ENCODE measurements at places on chromosomes 7 and 10.
A peak's percentile ranks its signal among the peaks of the same experiment; 100 is the strongest.

- peak; percentile 46 for DNase-seq
Observed at GRCh38 chr10:94205396-94205831, 157.3 kb downstream of the NOC3L start.

DNA sequence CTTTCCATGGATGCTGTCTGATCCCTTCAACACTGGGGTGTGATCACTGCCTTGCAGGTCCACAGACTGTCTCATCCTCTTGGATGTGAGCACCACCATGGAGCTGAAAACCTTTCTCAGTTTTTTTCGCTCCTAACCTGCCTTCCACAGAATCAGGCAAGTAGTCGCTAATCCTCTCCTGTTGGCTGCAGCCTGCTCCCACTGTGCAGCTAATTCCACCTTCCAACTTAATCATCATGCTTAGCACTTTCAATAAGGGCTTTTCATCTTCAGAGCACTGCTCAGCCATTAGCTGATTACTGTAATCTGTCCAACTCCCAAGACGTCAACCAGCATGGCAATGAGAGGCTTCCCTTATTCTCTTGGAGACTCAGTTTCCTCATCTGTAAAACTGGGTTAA is 15.1 kb upstream of the CDH23 start:
- DNase-seq: no peak

GRCh38 chr10:95355301-95355700 is 64.5 kb upstream of the PDLIM1 start:
- no peak for DNase-seq

- no peak for DNase-seq
Observed at GRCh38 chr7:93823621-93824020, 66.9 kb downstream of the TFPI2 start.

GRCh38 chr7:4247106-4247876 is 434.8 kb upstream of the FOXK1 start:
- DNase-seq: no peak

GRCh38 chr7:125678771-125679170 is 749.1 kb upstream of the POT1 start:
- DNase-seq: no peak

Measured in EH (cell line).